ENCODE measurements at places on chromosomes 11 and 22. TPM values are rescaled to one million over a fixed set of nuclear protein-coding genes. Genes with fewer than 3 reads are reported as not detected.

Gene MS4A13
- total RNA-seq: not detected

Gene SNX32
- 0.13 TPM for total RNA-seq

Gene GRM5
- 0.13 TPM for total RNA-seq

Gene UCP2
- total RNA-seq: 0.53 TPM

Gene B3GAT1
- 0.07 TPM for total RNA-seq

Gene LINC01488
- total RNA-seq: not detected

Gene ZNF280B
- 2.2 TPM for total RNA-seq

Gene INS
- not detected for total RNA-seq

Gene COA4
- 83.9 TPM for total RNA-seq

Gene TBC1D10A
- 6.3 TPM for total RNA-seq

Gene PRG3
- total RNA-seq: not detected

Gene P2RX6
- total RNA-seq: 0.22 TPM

Gene CHADL
- total RNA-seq: 0.43 TPM

Gene DKK3
- total RNA-seq: 143 TPM

Gene RBM7
- total RNA-seq: 39.5 TPM

Gene WNT11
- not detected for total RNA-seq

Gene NRXN2
- not detected for total RNA-seq

Gene DCHS1
- total RNA-seq: 39.4 TPM

Gene PPARA
- total RNA-seq: 8.1 TPM

Gene RASD2
- total RNA-seq: not detected

Gene SPTBN2
- 40.0 TPM for total RNA-seq

Gene CDC42EP2
- 28.3 TPM for total RNA-seq

Gene SLC22A6
- not detected for total RNA-seq

Gene DYNC2H1
- total RNA-seq: 14.8 TPM

Gene RAG1
- 1.7 TPM for total RNA-seq

Gene CNTF
- 4.0 TPM for total RNA-seq

Gene LRRC4C
- total RNA-seq: not detected

Gene AMOTL1
- 53.6 TPM for total RNA-seq

Gene SPI1
- total RNA-seq: not detected

Gene CARD16
- 23.5 TPM for total RNA-seq

Gene TPCN2
- 11.7 TPM for total RNA-seq

Gene OPCML
- not detected for total RNA-seq

Gene PITPNM1
- 10.1 TPM for total RNA-seq

Gene AIFM3
- not detected for total RNA-seq

Gene PHOX2A
- total RNA-seq: not detected

Gene OR8D1
- not detected for total RNA-seq

Gene TECTA
- total RNA-seq: 0.40 TPM

Gene TEAD1
- total RNA-seq: 54.3 TPM

Gene CELSR1
- total RNA-seq: 1.3 TPM

Gene RAG2
- total RNA-seq: not detected

Gene SEPTIN5
- 13.1 TPM for total RNA-seq

Gene ACTN3
- total RNA-seq: not detected

Gene PDE2A
- 12.1 TPM for total RNA-seq

Gene C11orf97
- total RNA-seq: not detected

Gene TSSK2
- total RNA-seq: not detected

Gene GPR83
- total RNA-seq: not detected

Gene RIMBP3B
- total RNA-seq: not detected

Gene SIK3
- total RNA-seq: 23.1 TPM

Gene TSGA10IP
- total RNA-seq: not detected

Gene PHF5A
- total RNA-seq: 63.7 TPM

Gene BRSK2
- 0.36 TPM for total RNA-seq

Gene FXYD2
- 0.50 TPM for total RNA-seq

Gene JOSD1
- total RNA-seq: 79.0 TPM

Gene SLC6A5
- total RNA-seq: not detected

All from thoracic aorta endothelial cell (primary cell).